ENCODE measurements at places on chromosomes 12 and 14.

DNA sequence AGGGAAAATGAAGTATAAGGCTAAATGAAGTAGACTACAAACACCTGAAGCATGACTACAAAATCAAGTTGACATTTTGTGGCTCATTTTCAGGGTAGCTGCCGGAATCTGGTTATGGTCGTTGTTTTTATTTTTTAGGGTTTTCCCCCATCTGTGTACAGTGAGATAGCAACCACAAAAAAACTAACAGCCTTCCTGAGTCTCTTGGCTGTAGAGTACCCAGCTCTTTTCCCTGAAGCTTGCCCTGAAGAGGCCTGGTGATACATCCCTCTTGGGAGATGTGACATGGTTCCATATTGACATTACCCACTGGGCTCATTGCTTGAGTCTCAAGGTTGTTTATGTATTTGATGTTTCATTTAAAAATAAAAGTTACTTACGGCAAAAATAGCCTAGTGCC lies 424.0 kb downstream of the ZFP36L1 start:
- no peak for DNase-seq

DNA sequence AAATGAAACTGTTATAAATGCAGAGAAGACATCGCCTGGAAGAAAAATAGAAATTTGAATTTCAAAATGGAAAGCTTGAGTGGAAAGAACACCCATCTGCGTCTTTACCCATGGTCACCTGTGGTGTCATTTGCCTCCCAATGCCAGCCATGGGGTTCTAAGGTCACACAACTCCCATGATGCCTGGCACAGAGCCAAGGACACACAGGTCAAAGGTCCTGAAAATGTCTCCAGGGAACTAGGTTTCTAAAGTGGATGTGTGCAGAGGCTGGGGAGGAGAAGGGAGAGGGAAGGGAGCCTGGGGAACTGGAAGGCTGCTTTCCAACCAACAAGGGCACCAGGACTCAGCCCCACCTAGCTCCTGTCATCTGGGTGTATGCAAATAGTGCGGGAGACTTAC lies 724.0 kb upstream of the TMEM132C start:
- DNase-seq, result no peak

- peak; percentile 23 for DNase-seq
These were observed 112.0 kb upstream of the TMCC3 start for GRCh38 chr12:94762259-94762942.

DNA sequence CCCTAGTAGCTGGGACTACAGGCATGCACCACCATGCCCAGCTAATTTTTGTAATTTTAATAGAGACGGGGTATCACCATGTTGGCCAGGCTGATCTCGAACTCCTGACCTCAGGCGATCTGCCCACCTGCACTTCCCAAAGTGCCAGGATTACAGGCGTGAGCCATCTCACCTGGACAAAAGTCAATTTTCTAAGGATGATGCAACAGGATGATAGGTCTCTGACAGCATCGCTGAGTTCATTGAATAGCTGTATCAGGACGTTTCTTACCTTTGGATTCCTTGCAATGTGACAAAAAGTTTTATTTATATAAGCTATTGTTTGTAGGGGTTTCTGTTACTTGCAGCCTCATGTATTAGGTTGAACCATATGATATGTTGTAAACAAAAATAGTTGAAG lies 55.5 kb upstream of the PCED1B start:
- no peak for DNase-seq

- DNase-seq, result no peak
These were observed 85.2 kb upstream of the MAX start for GRCh38 chr14:65187421-65188049.

DNA sequence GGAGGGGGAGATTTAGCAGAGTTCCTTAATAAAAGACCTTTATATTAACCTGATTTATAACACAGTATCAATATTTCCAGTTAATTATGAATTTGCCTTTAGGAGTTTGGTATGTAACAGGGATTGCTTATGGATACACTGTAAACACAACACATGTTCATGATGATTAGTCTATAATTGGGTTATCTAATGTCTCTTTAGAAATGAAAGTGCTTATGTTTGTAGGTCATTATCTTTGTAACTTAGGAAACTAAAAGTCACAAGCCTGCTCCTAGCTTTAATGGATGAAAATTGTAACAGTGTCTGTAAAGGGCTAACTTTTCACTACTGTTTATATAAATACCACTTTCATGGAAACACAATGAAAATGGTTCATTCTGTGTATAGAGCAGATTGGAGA lies 9.4 kb downstream of the PDE3A start:
- no peak for DNase-seq

DNA sequence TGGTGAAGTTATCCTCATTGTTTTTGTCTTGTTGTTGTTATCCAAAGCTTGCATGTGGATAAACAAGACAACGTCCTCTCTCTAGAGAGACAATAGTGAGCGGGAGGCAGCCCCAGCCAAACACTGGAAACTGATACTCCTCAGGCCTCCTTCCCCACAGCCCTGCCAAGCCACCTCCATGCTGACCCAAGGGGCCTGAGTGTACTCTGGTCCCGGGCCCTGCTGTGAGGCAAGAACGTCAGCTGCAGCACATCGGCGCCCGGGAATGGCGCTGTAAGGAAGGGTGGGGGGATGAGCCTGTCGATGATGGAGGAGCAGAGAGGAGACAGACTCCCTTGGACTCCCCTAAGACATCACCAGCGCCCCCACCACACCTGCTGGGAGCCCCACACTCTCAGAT lies 83.6 kb downstream of the ANO2 start:
- DNase-seq, result no peak

DNA sequence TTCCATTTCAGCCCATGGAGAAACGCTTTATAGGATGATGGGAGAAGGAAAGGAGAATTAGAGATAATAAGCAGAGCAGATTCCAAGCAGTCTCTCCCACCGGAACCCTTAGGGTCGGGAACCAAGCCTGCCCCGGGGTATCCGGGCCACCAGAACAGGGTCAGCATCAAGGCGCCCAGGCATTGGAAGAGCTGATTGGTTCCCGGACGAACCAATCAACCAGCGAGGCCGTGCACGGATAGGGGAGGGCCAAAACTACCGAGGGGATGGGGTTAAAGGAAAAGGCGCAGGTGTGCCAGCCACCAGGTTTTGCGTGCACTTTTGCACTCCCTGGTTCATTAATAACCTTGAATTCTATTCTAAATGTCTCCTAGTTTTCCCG lies 1.7 kb downstream of the PPM1H start:
- DNase-seq, result no peak

GRCh38 chr12:95637010-95637409 lies 85.7 kb upstream of the USP44 start:
- DNase-seq, result no peak

GRCh38 chr12:132316497-132317232 lies 12.7 kb downstream of the GALNT9 start:
- DNase-seq, result no peak

DNA sequence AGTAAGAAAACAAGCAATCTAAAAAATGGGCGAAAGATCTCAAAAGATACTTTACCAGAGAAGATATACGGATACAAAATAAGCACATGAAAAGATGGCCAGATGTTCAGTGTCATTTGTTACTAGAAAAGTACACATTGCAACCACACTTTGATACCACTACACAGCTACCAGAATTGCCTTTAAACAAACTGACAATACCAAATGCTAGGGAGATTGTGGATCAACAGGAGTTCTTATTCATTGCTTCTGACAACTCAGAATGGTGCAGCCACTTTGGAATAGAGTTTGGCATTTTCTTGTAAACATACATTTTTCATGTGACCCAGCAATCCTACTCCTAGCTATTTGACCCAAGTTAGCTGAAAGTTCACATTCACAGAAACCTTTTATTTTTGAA lies 136.3 kb downstream of the FUT8 start:
- DNase-seq, result no peak

DNA sequence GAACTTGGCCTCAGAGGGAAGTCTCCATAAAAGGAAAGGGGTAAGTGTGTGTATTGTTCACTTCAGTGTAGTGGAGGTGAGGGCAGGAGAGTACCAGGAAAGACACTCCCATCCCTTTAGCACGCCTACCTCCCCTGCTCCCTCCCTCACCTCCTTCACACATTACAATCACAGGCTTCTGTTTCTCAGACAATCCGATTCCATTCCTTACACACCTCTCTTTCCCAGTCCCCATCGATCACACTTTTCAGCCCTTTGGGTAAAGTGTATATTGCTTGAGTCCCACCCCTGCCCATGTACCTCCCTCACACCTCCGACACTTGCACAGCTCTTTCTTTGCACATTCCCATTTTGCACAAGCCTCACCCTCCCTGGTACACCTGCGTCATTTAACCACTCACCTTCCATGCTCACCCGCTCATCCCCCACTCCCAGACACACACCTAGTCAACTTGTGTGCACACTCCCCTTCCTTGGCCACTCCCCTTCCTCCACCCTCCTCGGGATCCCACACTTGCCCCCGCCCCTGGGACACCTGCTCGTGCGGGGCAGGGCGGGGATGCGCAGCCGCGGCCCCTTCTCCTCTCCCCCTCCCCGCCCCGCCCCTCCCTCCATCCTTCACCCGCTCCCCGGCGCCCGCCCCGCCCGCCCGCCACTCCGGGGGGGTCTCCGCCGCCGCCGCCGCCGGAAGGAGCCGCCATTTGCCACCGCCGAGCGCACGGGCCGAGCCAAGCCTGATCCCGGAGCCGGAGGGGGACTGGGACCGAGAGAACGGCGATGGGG lies at the start of gene MARCHF9:
Gene MARCHF9 (plus strand): TSS at position 693 of the 783 bp plus-strand sequence. CDS start 426 bp downstream, outside the sequence.
- peak; percentile 53 for DNase-seq

GRCh38 chr12:92049403-92049802 lies 96.2 kb downstream of the BTG1 start:
- DNase-seq, result no peak

DNA sequence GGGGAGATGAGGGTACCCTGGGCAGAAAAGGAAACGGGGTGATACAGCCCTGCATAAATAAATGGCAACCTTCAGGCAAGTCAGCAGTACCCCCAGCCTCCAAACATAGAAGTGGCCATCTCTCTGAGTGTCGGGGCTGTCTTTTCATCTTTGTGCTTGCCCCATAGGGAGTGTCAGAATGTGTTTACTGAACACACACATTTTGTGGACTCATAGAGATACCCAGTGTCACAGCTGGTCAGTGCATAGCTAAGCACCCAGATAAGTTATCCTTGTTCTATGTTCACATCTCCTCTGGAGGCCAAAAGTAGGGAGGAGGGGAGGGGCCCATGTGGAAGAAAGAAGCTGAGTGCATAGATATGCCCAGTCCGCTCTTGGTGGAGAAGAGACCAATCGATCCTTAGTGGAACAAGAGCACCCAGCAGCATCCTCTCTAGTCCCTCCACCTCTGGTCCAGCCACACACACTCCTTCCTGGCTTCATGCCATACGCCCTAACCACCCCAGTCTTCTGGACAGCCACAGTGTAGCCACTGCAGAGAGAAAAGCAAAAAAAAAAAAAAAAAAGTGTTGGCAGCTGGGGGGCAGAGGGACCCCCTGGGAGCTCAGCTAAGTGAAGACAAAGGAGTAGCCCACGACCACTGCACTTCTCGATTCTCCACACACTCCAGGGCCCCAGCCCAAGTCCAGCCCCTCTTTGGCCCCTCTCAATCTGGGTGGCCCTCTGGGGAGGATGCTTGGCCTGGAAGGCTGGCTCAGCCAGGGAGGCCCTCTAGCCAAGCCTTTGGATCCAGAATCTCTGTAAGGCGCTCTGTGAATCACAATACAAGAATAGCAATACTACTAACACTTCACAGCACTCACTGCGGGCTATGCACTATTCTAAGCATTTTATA lies 2.6 kb downstream of the ITGA7 start:
- no peak for DNase-seq

DNA sequence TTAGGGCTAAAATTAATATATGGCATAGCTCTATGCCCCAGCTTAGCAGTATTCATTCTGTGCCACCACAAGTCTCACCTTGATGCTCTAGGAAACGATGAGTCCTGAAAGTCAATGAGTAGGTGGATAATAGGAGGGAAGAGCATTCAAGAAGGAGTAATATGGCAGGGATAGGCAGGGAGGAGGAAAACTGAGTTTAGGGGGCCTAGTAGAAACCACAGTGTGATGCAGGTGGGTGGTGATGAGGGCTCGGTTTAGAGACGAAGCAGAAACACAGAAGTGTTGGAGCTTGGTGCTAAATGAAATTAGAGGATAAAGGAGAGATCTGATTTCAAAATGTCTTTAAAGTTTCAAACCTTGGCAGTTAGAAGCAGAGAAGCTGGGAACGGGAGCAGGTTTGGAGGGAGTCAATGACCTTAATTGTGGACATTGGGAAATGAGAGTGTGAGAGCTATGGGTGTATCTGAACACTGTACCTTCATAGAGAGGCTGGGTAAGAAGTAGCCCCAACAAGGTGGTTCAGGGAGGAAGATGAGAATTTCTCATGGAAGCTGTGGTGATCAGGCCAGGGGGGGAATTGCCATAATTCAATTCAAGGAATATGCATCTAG lies 144.7 kb upstream of the CPSF6 start:
- DNase-seq, result no peak

- no peak for DNase-seq
These were observed 99.0 kb downstream of the KCNH5 start for GRCh38 chr14:62946221-62946620.

DNA sequence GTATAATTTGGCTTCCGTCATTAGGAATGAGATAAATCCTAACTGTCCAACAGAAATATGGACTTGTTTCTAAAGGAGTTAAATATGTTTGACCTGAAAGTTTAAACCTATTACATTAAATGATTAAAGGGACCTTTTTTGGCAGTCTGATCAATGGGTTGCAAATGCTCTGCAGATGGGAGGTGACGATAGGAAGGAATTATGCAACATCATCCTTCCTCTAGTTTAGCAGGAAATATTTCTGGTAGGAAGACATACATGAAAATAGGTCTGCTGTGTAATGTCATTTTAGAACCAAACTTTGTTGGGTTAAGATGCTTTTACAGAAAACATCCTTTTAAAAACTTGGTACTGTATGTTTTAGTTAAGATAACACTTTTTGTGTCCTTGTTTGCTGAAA lies 2.6 kb downstream of the LRRC10 start:
- DNase-seq, result no peak

DNA sequence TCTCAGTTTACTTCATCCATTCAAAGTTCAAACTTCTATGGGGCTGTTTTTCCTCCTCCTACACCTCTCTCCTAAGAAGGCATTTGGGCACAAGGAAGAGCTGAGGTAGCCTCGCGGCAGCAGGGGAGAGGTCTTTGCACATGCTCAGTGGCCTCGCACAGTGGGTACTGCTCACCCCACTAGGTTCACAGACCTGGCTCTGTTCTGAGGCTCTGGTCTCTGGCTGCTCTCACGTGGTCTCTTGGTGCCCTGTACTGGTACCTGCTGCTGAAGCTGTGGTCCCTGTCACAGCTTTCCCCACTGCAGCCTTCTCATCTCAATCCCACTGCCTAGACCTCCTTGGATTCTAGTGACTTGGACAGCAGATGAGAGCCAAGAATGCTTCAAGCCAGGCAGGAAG lies 134.7 kb upstream of the CRY1 start:
- DNase-seq, result no peak

GRCh38 chr14:58560208-58560607 lies 77.6 kb upstream of the DACT1 start:
- DNase-seq, result no peak

Data from GM18507 (cell line).